Activated T-cell treated with anti-CD3 and anti-CD28 coated beads, Interleukin-2, amount 50 U/mL, for 48 hours (primary cell): ENCODE measurements at places on chromosomes 4 and X.

- DNase-seq = no peak
Measured at GRCh38 chr4:52102587-52102986, 51.5 kb downstream of the SPATA18 start.

GRCh38 chr4:67988991-67989390 is 25.7 kb upstream of the TMPRSS11A start:
- DNase-seq = no peak

- DNase-seq = no peak
Measured at GRCh38 chrX:78923198-78924015, 21.8 kb upstream of the P2RY10 start.

- DNase-seq = no peak
Measured at GRCh38 chr4:176841711-176842112, 49.0 kb upstream of the VEGFC start.

DNA sequence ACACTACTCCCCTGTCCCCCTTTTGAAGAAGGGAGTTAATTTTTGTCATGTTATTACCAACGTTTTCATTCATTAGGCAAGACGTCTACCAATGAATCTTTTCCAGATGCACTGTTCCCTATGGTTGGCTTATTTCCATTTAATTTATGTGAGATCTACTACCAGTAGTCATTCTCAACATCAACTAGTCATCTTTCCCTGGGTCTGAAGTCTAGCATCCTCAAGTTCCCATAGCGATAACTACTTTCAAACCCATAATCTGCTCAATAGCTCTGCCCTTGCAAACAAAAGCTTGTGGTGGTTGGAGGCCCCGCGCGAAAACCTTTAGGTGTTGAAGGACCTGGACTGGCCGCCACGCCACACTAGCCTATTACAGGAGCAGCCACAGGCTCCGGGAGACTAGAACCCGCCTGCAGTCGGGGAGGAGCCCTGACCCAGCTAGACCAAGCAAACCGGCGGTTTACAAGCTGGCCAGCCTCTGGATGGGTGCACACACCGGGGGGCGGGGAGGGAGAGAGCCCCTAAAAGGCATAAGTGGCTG is 746 bp downstream of the PPAT start:
- peak; percentile 65 for DNase-seq

DNA sequence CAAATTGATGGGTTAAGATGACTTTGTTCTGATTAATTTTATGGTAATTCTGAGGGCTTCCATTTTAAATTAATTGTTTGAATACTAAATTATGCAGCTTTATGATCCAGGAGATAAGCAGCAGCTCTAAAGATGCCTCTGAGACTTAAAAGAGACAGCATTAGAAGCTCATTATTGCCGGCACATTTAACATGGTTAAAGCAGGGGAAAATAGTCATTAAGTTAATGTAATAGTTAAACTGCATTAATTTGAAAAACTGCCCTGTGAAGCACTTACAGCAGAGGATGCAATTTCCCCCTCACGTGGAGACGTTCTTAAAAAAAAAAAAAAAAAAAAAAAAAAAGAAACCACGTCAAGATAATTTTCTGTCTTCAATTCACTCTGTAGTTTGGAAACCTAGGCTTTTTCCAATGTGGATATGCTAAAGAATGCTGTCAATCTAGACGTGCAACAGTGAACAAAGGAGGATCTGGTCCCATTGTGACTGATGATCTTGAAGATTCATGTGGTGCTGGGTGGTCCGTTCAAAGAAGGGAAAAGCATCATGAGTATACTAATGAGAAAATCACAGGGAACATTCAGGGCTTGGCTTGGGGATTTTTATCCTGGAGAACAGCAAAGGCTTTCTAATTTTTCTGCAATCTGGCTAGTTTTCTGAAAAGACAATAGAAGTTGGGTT is 440.6 kb upstream of the HS3ST1 start:
- no peak for DNase-seq

GRCh38 chr4:15295421-15296162 is 132.2 kb upstream of the C1QTNF7 start:
- no peak for DNase-seq

DNA sequence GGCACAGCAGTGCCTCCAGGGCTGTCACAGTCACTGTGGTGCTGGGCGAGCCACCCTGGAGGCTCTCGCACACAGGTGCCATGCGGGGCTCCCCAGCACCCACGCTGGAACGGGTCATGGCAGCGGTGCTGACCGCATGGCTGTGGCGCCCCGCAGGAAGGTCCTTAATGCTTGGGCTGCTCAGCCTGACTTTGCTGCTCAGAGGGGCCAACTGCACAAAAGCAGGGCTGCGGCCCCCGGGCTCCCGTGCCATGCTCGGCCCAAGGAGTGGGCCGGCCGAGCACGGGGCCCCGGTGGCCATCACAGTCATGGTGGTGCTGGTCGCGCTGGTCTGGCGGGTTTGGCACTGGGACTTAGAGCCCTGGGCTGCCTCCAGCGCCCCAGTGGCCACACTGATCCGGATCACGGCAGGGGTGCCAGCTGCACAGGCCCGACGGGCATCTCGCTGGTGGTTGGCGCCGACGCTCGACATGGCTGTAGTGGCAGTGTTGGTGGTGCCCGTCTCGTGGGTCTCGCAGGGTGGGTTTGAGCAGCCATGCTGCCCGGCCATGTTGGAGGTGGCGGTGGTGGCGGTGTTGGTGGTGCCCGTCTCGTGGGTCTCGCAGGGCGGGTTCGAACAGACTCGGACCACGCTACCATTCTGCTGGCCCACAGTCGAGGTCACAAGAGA is 10.2 kb upstream of the RENBP start:
- no peak for DNase-seq

DNA sequence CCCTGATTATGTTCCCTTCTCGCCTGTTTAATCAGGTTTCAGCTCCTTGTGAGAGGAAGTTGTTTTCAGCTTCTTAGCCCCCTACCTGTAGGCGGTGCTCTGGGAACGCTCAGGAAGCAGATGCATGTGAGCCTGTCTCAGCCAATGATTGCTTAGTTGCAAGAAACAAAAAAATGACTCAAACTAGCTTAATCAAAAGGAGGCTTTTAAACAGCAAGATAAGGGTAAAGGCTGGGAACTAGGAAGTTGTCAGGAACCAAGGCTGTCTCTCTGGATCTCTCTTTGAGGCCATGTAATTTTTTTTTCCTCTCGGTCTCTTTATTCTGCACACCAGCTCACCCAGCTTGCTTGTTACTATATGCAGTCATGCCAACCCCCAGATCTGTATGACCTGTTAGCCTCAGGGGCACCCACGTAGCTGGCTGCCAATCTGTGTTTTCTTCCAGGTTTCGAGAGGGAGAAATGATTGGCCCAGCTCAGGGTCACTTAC is 109.1 kb downstream of the PTTG2 start:
- DNase-seq = no peak

DNA sequence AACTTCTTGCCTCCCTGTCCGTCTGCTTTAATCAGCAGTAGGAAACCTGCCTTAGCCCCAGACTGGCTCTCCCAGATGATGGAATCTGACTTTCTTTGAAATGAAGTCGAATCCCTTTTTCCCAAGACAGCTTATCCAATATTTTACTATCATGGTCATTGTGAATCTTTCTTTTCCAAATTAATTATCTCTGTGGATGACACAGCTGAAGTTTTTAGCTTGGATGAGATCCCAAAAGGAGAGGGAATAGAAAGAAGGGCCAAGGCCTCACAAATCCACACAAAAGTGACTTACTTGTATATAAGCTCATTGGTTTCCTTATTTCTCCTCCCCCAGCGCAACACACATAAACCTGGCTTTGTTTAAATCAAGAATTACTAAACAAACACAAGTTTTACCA is 100.6 kb downstream of the RASL11B start:
- DNase-seq = no peak

GRCh38 chr4:73735231-73735630 is 5.1 kb upstream of the CXCL8 start:
- no peak for DNase-seq

GRCh38 chr4:152673489-152673888 is 6.3 kb downstream of the TMEM154 start:
- DNase-seq = no peak

DNA sequence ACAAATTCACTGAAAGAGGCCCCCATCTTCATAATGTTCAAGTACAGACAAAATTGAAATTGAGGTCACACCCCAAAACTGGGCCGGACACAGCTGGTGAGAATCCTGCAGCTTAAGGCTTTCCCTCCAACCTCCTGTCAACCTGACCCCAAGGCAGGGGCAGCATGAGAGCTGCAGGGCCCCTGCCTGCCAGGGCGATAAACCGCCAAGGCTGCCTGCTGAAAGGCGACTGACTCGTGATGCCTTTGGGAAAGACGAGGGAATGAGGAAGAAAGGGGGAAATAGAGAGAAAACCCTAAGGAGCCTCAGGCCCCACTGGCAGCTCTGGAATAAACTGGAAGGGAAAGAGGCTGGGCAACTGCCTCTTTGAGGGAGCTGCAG is 7.3 kb upstream of the IRAK1 start:
- no peak for DNase-seq

- DNase-seq = no peak
Measured at GRCh38 chr4:73527196-73527595, 45.7 kb downstream of the AFM start.

GRCh38 chr4:139553751-139554641 is 2.0 kb downstream of the SETD7 start:
- no peak for DNase-seq

DNA sequence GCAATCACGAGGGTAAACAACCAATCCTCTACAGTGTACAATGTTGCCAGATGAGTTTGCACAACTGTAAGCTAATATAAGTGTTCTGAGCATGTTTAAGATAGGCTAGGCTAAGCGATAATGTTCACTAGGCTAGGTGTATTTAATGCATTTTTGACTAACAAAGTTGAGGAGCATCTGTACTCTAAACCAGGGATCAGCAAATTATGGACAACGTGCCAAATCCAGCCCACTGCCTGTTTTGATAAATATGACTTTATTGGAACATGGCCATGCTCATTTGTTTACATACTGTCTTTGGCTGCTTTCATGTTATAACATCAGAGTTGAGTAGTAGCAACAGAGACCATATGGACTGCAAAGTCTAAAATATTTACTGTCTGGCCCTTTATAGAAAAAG is 46.3 kb upstream of the ARHGEF6 start:
- no peak for DNase-seq

DNA sequence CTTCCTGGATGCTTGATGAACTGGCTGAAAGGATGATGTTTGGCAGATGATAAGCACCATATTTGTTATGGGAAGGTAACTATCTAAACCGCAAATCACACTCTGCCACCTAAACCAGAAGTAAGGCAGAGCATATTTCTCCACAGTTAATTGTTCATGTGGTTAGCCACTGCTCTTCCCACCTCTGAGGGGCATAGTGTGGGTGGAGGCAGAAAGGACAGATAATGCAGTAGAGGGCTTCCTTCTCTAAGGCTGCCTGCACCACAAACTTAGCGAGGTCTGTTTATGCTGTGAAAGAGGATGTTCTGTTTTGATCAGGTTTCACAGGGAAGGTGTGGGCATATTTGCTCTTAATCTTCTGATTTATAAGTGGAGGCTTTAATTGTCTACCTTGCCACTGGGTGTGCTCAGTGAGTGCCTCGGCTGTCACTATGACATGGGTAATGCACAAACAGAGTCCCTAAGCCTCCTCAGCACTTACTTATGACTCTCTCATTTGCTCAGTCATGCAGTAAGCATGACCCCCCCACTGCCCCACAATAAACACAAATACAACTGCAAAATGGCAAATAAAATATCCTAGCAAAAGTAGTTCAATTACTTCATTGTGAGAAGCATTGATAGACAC is 401.0 kb downstream of the TMA16 start:
- peak; percentile 15 for DNase-seq

DNA sequence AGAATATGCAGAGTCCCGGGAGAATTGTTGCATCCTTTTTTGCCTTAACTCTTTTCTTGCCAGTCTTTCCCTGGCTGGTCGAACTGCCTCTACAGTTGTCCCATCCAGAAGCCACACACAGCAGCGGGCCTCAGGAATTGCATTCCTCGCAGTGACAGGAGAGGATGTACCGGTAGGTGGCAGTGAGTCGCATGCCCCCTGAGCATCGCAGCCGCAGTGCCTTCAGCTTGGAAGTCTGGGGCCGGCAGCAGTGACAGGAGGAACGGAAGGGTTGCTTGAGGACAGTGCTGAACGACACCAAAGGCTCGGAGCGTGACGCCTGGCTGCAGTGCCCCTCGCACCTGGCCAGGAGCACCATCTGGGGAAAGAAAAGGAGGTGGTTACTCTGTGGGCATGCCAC is 23.5 kb downstream of the NDP start:
- DNase-seq = peak; percentile 37

- DNase-seq = no peak
Measured at GRCh38 chr4:26242451-26242850, 78.4 kb upstream of the RBPJ start.

- no peak for DNase-seq
Measured at GRCh38 chr4:138677212-138677611, 338.4 kb upstream of the NOCT start.

DNA sequence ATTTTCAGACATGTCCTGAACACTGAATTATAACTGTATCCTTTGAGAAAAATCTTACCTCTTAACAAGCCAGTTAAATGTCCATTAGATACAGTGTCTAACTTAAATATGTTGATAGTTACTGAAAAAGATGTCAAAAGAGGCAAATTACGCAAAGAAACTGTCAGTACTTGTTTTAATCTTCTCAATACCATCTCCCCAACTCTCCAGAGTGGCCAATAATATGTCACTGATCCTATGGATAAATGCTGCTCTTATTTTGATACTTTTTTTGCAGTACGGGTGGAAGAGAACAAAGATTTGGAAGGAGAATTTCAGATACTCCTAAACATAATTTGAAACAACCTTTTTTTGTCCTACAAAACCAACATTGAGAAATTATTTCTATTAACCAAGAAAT is 192.7 kb downstream of the CBR4 start:
- DNase-seq = no peak

DNA sequence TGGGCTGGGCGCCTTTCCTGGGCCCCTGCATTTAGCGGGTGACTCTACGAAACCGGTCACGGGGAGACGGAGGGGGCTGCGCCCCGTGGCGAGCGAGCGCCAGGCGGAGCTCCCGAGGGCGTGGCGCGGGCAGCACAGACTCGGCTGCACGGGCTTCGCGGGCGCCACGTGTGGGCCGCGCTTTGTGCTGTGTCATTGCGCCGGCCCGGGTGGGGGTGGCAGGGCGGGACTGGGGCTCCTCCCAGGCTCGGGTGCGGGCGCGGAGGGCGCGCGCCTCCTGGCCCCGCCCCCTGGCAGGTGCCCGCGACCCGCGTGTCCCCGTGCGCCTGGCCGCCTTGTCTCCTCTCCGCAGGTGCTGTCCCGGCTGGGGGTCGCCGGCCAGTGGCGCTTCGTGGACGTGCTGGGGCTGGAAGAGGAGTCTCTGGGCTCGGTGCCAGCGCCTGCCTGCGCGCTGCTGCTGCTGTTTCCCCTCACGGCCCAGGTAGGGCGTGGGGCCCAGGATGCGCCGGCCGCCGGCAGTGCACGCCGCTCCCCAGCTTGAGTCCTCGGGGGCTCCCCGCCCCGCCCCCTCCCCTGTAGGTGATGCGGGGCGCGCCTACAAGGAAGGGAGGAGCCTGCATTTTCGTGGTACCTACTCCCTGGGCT is 651 bp downstream of the UCHL1 start:
- no peak for DNase-seq

- DNase-seq = no peak
Measured at GRCh38 chrX:110046001-110046400, 43.1 kb downstream of the TMEM164 start.

- DNase-seq = no peak
Measured at GRCh38 chr4:185068837-185069236, 50.5 kb downstream of the HELT start.

GRCh38 chrX:84108584-84108983 is 79.4 kb downstream of the RPS6KA6 start:
- no peak for DNase-seq
